ENCODE measurements at places on chromosomes 11 and 22.

DNA sequence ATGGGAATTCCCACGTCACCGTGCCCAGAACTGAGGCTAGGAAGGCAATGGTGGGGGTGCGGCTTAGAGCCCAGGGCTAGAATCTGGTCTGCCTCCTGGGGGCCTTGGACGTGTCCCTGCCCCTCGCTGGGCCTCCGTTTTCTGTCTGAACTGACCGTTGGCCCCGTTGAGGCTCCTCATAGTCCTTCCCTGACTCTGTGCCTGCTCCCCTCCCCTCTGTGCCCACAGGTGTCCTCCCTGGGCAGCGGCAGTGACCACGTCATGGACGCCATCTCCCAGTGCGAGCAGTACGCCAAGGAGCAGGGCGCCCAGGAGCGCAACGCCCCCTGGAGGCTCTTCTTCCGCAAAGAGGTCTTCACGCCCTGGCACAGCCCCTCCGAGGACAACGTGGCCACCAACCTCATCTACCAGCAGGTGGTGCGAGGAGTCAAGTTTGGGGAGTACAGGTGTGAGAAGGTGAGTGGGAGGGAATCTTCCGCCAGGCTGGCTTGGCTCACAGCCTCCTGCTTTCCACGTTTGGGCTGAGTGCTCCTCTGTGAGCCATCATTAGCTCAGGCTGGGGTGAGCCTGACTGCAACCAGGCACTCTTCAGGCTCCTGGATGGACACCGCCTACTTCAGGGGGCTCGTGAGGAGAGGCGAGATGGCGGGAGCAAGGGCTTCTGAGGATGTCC lies 63.9 kb downstream of the MYO7A start:
- DNase-seq = peak; percentile 88

GRCh38 chr11:19658344-19658743 lies 54.3 kb upstream of the NAV2 start:
- DNase-seq = no peak

GRCh38 chr11:91373497-91373896 lies 851.1 kb upstream of the FAT3 start:
- no peak for DNase-seq

DNA sequence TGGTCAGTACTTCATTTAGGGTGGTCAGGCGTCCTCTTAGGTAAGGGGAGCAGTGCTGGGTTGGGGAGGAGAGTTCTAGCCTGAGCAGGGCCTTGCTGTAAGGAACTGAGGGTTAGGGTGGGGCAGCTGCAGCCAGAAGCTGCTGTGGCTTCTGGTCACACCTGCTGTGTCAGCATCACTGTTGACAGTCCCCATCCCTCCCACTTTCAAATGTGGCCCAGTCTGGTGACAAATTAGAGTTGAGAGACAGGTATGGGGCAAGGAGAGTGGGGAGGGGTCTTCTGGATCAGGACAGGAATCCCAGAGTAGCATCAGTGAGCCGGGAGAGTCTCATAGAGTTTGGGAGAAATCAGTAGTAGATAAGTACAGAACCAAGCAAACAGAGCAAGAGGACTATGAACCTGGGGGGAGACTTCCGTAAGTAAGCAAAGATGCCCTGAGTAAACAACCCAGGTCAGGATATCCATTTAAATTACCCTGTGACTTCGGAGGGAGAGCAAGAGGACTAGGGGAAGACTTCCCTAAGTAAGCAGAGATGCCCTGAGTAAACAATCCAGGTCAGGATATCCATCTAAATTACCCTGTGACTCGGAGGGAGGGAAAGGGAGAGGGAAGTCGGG lies 53.7 kb downstream of the PPP6R2 start:
- no peak for DNase-seq

DNA sequence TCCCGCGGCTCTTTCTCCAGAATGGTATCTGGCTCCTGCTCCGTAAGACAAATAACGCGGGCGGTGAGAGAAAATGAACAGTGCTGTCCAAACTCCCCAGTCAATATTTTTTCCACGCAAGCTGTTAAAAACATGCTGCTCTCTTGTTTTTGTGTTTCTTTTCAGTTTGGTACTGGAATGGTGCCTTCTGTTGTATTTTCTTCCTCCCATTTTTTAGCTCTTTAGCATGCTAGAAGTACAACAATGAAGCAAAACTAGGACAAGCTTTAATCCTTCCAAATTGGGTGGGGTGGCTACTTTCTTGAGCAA lies 599 bp upstream of the PPP2R1B start:
- no peak for DNase-seq

GRCh38 chr11:69819541-69820070 lies 390 bp upstream of the FGF3 start:
- DNase-seq = no peak

DNA sequence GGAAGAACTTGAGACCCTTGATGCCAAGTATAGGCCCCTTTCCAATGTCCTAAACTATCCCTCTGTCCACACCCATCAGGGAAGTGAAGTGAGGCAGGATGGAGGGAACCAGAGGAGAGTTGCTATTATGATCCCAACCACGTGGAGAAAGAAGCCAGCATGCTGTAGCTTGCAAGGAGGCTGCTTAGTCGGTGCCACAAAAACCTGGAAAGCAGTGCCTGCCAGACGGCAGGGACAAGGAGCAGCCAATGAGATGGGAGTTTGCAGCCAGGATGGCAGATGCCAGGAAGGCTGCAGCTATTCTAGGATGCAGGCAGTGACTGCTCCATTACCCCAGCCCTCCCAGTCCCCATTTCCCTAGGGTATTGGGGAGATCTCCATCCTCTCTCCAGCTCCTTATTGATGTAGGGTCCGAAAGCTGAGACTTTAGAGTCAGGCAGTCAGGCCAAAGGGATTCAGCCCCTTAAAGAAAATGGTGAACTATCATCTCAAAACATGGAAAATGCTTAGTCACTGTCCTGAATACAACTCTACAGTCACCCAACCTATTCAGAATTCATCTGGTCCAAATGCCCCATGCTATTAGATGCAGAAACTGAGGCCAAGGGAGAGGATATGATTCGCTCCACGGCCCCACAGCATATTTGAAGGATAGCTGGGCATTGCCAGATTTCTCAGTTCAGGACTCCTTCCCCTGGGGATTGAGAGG lies 18.4 kb upstream of the LRRC55 start:
- DNase-seq = no peak

DNA sequence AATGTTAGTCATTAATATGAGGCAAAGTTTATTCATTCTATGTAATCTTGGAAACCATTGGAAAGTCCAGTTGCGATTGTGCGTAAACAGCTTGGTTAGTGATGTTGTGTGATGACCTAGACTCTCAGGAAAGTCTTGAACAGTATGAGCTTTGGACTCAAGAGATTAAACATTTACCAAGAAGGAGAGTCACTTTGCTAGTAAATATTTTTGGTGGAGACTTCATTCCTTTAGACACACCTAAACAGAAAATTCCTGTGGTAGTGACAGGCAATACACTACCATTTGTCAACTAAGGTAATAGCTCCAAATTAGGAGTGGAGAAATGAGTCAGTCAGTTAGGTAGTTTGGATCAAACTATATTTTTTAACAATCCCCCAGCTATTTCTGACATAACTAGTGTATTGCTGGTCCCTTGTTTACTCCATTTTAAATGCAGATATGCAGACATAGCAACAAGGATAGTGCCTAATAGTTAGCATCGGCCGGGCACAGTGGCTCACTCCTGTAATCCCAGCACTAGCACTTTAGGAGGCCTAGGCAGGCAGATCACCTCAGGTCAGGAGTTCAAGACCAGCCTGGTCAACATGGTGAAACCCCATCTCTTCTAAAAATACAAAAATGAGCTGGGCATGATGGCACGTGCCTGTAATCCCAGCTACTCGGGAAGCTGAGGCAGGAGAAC lies 89.3 kb downstream of the ARHGAP42 start:
- no peak for DNase-seq

DNA sequence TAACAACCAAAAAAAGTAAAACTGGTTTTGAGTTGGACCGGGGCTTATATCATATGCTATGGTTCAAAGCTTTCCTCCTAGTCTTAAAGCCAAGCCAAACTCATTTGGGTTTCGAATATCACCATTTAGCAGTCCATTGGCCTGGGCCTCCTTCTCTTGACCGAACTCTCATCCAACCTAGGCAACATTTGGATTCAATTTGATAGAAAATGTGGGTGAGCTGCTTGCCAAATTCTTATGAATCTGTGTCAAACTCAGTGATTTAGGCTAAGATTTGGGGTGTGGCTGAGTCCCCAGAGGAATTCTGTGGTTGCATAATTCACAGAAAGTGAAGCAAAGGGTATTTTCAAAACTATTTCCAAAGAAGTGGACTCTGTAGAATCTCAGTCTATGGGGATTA lies 83.7 kb downstream of the BLID start:
- DNase-seq = no peak

GRCh38 chr11:6273188-6273587 lies 13.6 kb downstream of the CCKBR start:
- DNase-seq = no peak

Data from NT2/D1 (cell line).